ENCODE measurements at places on chromosomes 7 and 10. TPM values are rescaled to one million over a fixed set of nuclear protein-coding genes. Genes with fewer than 3 reads are reported as not detected.

GATA3 gene
- not detected for total RNA-seq

PIK3CG gene
- not detected for total RNA-seq

WDR86 gene
- total RNA-seq = 3.8 TPM

UCN3 gene
- not detected for total RNA-seq

MYL7 gene
- not detected for total RNA-seq

SLC26A3 gene
- not detected for total RNA-seq

FFAR4 gene
- total RNA-seq = not detected

HOXA2 gene
- total RNA-seq = 1.3 TPM

INHBA gene
- total RNA-seq = 8.1 TPM

MOGAT3 gene
- not detected for total RNA-seq

STMP1 gene
- 26.5 TPM for total RNA-seq

PTPRN2 gene
- total RNA-seq = 0.50 TPM
